NCI-H1105 (cell line): ENCODE measurements at places on chromosomes 6 and 20.

GRCh38 chr6:49430187-49430586 lies 32.9 kb downstream of the MMUT start:
- no peak for DNase-seq

- DNase-seq: peak; percentile 16
These were observed 31.1 kb downstream of the BRPF3 start for GRCh38 chr6:36227379-36228228.

DNA sequence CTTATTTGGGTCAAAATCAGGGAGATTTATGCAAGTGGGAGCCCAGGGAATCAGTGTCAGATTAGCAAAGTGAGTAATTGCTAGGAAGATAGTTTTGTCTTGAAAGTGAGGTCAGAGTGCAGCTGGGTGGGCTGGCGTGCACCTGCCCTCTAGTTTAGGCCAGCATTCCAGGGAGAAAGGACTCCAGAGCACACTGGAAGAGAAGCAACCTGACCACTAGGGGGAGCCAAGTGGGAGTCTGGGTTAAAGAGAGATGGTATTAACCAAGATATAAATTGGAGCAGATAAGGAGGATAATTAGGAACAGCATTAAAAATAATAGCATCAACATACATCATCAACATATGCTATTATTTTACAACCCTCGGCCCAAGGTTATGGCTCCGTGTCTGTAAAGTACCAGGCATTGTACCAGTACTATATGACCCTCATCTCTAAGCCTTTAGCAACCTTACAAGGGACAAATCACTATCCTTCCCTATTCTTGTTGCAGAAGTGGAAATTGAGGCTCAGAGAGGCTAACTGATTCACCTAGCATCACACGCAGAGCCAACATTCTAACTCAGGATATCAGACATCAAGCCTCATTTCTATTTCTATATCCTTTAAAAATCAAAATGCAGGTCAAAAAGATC lies 57.8 kb downstream of the SLC2A10 start:
- DNase-seq: peak; percentile 62

DNA sequence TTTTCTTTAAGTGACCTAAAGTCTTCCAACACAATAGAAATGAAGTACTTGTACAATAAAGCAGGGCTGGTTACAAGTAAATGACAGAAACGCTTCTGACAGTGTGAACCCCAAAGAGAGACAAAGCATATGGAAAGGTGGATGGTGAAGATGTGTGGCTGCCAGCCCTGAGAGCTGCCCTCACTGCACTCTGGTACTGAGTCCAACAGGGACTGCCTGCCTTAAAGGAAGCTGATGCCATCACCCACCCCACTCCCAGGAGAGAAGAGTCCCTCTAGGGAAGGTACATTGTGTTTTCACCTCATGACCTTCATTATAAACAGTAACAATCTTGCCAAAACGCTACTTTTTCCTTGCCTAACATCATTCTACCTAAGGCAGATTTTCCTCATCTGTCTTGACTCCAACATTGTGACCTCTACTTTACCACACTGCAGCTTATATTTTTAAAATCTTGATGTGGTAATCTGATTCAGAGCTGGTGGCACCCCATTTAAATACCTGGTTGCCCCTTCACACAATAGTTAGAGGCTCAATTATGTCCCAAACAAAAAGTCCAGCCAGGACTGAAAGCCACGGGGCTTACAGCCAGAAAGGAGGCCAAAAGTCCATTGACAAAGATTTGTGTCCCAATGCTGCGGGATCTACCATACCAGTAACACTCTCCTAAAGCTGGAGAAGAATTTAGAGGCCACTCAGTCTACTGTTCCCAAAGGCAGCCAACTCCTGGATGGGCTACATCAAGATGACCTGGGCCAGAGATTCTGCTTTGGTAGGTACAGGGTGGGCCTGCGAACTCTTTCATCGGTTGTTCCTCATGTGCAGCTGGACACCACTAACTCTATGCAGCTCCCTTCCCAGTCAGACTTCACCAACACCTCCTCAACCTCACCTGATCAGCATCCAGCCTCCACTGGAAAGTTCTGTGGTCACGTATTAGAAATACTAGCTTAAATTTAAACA lies 4.4 kb downstream of the APMAP start:
- no peak for DNase-seq

- DNase-seq: no peak
These were observed 208.8 kb downstream of the TFAP2B start for GRCh38 chr6:51027283-51028065.

- no peak for DNase-seq
These were observed 107.5 kb downstream of the DTNBP1 start for GRCh38 chr6:15555101-15556038.

DNA sequence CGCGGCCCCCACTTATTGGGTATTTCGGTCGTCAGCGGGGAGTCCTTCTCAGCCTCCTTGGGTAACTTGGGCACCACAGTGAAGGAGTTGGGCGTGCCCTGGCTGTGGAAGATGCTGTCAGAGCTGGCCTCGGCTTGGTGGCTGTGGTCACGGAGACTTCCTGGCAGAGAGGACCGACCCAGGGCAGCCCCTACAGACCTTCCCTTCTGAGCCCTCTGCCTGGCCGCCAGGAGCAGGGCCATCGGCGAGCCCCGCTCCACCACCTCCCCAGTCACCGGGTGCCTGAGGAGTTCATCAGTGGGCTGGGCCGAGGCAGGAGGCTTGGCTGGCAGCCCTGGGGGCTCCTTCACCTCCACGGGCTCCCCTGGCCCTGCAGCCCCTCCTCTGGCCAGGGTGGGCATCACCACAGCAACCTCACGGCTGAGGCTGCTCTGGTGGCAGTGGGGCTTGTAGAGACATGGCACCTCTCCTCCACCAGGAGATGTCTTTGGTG lies 37.2 kb downstream of the C6orf132 start:
- DNase-seq: no peak

- no peak for DNase-seq
These were observed 12.3 kb upstream of the PRIM2 start for GRCh38 chr6:57305107-57305506.

DNA sequence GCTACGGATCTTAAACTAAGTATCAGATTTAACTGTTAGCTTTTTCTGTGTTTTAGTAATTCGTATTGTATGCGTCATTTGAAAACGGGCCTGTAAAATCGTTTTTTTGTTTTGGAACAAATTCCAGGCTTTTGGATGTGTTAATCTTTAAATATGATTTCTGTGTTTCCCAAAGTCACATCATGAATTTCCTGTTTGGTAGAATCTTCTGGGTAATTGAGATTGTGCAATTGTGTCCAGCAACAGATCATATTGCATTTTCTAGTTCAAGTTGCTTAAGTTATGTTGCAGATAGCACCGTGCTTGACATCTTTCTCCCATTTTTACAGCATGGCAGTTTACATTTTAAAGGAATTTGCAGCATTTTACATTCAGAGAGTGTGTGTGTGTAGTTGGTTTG lies 1.9 kb downstream of the MAPK14 start:
- no peak for DNase-seq

- DNase-seq: no peak
These were observed 15.4 kb downstream of the UNC93A start for GRCh38 chr6:167306401-167306998.

GRCh38 chr20:51350941-51351631 lies 191.4 kb downstream of the NFATC2 start:
- no peak for DNase-seq

DNA sequence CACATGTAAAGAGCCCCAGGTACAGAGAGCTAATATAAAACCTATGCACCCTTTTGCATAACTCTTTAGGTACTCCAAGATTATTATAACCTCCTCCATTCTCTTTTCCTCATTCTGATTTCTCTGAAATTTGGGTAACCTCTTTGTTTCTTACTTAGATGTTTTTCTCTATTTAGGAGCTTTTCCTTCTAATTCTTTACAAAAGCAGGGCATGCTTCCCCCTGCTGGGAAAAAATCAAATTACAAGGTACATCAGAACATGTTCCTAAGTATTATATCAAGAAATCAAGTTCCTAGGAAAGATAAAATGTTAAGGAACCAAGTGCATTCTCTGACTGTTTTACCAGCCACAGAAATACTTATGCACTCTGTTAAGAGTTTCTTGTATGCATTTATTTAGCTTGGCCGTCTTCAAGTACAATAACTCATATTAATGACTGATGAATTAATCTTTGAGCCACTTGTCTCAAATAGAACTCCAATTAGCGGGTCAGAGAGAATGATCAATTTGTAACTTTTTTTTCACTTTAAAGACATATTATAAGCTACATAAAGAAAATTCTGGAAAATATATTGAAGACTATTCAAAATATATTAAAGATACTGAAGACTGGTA lies 2.1 kb downstream of the KHDRBS2 start:
- DNase-seq: no peak

GRCh38 chr6:835476-836160 lies 142.7 kb upstream of the EXOC2 start:
- no peak for DNase-seq

DNA sequence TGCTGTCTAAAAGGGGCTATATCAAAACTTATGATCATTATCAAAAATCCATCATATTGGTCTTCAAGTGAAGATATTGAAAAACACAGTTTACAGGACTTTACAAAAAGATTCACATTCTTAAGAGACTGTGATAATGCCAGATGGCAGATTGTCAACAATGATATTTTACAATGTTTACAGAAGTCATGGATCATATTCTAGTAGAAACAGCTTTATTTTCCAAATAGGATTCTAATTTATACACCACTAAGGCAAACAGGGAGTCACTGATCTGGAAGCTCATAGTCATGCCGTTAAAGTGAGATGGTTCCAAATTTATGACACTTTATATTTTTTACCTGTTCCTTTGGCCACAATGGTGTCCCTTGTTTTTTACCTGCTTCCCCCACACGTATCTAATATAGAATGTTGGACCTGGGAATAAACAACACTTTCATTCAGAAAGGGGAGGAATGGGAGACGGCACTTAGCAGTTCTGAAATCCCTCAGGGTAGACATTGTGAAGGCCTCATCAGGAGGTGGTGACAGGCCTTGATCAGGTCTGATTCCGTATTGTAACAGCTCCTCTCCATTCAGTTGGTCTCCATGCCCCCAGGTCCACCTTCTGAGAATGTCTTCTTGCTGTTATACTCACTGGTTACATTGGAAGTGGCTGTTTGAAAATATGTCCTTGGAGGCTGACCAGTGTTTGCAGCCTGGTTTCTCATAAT lies 228.6 kb downstream of the ADGB start:
- no peak for DNase-seq

DNA sequence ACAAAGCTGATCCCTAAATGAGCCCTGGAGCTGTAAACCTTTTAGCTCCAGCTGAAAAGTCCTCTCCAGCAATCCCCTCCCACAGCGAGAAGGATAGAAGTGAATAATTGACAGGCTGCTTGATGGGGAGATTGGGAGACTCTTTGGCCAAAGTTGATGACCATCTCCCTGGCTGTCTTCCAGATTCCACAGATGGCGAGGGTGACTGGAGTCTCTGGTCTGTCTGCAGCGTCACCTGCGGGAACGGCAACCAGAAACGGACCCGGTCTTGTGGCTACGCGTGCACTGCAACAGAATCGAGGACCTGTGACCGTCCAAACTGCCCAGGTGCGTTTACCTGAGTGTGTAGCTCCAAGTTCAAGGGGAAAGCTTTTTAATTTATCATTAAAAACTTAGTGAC lies 67.3 kb downstream of the ISM1 start:
- no peak for DNase-seq

- no peak for DNase-seq
These were observed 83.3 kb upstream of the SIRPA start for GRCh38 chr20:1811621-1812498.

GRCh38 chr20:36116807-36117441 lies 37.6 kb upstream of the EPB41L1 start:
- no peak for DNase-seq

- no peak for DNase-seq
These were observed 4.7 kb downstream of the GTSF1L start for GRCh38 chr20:43722153-43722505.

- DNase-seq: no peak
These were observed 28.2 kb upstream of the NOP56 start for GRCh38 chr20:2624190-2624589.

DNA sequence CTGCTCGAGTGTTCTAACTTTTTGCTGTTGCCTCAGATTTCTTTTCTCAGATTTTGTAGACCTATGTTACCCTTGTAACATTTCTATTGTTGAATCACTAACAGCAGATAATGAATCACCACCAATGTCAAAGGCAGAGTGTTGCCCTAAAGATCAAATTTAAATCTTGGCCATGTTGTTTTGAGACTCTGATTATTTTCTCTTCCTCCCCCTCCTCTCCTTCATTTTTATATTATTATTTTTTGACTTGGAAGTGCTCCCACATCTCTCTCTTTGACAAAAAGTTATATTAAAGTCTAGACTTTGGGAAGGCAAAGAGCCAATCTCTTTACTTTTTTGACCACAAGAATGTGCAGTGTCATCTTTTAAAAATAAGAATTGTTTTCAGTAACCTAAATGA lies 422.7 kb downstream of the NKAIN2 start:
- DNase-seq: no peak

DNA sequence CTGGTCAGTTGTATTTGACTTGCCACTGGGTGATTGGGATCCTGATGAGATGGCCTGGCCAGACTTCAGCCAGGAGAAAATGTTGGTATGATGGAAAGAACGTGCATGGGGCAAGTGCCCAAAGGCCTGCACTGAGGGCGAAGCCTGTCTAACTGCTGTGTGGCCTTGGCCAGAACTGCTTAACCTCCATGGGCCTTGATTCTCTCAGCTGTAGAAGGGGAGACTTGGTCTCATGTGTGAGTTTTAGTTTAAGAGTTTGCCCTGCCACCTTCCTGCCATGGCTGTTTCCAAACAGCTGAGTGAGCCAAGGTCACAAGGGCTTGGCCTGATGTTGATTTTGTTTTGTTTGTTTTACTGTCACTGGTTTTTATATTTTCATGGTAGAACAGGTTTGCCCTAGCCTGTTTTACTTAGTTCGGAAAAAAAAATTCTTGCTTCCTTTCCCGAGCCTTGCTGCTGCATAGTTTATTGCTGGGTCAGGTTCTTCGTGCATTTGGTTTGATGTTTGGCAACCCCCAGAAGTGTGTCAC lies 35.3 kb downstream of the DSTN start:
- DNase-seq: no peak

DNA sequence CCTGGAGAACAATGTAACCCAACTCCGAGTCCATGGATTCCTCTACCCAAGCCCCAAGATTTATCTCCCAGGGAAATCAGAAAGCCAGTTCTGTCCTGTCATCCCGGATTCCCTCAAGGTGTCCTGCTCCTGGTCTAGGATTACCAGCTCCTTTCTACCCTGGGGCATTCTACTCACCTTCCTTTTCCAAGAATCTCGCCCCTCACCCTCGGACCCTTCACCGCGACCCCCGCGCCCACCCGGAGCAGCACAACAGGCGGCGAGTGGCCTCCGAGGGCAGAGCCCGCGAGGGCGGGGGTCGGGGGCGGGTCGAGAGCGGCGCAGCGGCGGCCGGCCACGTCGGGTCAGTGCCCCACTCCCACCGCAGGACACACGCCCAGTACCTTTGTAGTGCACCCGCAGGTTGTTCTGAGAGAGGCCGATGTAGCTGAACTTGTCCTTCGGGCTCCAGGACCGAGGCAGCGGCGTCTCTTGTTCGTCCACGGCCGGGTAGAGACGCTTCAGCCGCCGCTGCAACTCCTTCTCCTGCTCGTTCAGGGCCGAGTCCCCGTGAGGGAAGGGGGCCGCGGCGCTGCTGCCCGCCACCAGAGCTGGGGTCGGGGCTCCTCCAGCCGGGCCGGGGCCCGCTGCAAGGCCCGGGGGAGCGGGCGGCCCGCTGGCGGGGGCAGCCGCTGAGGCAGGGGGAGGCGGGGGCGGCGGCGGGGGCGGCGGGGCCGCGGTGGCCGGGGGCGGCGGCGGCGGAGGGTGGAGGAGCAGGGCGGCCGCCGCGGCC lies 897 bp downstream of the RANBP9 start:
- peak; percentile 19 for DNase-seq

GRCh38 chr6:92790381-92790780 lies 629.0 kb downstream of the EPHA7 start:
- DNase-seq: peak; percentile 12

GRCh38 chr6:70136996-70137395 lies 165.9 kb downstream of the COL9A1 start:
- DNase-seq: no peak
